ENCODE measurements at places on chromosomes 13 and 19.

GRCh38 chr13:41312176-41312500 is 1.1 kb downstream of the NAA16 start:
- peak; percentile 64 for DNase-seq

GRCh38 chr13:49791711-49792549 is 552 bp downstream of the KPNA3 start:
- DNase-seq = peak; percentile 57

DNA sequence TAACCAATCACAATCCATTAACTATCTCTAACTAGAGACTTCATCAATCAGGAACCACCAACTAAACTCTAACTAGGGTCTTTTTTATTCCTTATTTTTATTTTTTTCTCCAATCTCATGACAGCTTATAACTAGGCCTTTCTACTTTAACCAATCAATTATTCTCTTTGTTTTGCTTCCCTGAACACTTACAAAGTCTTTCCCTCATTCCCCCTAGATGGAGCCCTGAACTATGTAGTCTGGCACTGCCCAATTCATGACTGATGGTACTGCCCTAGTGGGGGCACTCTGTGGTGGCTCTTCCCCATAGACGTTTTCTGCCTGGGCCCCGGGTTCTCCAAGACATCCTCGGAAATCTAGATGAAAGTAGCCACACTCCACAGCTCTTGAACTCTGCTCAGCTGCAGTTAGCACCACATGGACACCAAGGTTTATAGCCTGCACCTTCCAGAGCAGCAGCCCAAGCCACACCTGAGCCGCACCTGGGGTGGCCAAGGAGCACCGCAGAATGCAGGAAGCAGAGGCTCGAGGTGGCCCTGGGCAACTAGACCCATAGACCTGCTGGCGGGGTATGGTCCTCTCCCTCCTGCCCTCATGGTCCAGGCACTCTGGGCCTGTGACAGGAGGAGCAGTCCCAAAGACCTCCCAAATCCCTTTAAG is 6.6 kb downstream of the ATP7B start:
- no peak for DNase-seq

GRCh38 chr19:45508417-45508860 is 1.2 kb downstream of the VASP start:
- DNase-seq = peak; percentile 65

DNA sequence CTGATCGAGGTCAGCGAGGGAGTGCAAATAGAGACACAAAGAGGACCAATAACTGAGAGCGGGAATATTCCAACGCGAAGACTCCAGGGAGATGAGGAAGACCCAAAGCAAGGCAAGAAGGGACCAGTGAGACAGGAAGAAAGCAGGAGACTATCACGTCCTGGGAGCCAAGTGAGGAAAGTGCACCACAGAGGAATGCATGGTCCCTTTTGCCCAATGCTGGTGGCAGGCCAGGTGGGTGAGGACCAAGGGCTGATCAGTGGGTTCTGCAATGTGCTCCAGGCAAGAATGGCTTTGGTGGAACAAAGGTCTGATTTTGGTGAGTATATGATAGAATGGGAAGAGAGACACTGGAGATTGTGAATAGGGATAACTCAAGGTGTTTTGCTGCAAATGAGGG is 25.4 kb downstream of the CHST8 start:
- DNase-seq = no peak

- no peak for DNase-seq
Observed at GRCh38 chr19:6352381-6353165, 8.8 kb upstream of the CLPP start.

GRCh38 chr19:54455786-54456422 is 6.9 kb downstream of the LENG8 start:
- no peak for DNase-seq

DNA sequence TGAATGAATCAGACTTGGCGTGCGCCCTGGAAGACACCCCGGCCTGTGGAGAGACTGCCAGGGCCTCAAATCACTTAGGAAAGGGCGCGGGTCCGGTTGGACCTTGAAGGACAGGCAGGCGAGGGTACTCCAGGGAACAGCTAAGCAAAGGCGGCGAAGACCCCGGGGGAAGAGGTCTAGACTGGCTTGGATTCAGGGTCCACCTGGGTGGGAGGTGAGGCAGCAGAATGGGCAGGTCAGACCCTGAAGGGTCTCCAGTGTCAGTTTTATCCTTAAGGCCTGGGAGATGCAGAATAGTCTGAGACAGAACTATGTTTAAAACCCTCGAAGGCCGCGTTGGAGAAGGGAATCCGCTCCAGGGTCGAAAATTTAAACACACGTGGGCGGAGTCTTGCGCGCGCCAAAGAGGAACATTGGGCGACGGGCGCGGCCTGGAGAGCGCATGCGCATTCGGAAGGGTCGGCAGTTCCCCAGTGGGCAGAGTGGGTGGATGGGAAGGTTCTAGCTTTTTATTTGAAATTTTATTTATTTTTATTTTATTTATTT is 567 bp upstream of the SMG9 start:
- peak; percentile 66 for DNase-seq

GRCh38 chr19:48152551-48152950 is 17.6 kb downstream of the LIG1 start:
- DNase-seq = peak; percentile 52

DNA sequence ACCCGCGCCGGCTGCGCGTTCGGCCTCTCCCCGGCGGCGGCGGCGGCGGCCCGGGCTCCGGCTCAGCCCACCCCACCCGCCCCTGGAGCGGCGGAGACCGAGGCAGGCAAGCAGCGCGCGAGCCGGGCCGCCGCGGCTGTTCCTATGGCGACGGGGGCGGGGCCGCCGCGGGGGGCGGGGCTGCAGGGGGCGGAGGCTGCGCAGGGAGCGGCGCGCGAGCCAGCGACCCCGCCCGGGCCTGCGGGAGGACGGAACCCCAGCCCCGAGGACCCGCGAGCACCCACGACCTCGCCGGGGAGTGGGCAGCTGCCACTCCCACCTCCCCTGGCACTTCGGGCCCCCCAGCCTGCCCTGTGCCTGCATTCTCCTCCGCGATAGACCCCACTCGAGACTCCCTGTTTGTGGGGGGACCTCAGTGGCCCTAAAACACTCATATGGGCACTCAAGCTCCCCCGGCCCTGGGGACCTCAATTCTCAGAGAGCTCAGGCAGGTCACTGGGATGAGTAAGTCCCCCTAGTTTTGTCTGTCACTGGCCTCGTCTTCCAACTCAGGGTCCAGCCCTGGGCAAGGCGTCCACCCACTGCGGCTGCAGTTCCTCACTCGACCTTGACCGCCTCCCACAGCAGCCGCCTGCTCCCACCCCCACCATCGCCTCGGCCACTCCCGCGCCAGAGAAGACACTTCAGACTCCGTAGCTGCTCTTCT is at the start of gene CTXN1:
CTXN1 (minus strand) TSS at position 115 of the 706 bp plus-strand sequence. CDS start 597 bp downstream, outside the sequence.
- peak; percentile 91 for DNase-seq

DNA sequence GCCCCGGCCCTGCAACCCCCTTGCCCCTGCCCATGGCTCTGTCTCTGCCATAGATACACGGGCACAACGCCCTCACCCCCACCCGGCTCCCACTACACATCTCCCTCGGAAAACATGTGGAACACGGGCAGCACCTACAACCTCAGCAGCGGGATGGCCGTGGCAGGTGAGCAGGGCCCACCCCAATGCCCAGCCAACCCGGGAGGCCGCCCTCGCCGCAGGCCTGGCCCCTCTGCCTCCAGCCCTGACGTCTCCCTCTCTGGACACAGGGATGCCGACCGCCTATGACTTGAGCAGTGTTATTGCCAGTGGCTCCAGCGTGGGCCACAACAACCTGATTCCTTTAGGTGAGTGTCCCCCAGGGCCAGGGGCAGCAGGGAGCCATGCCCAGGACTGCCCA is 7.7 kb downstream of the YIPF2 start:
- DNase-seq = no peak

GRCh38 chr19:38644719-38645118 is 2.7 kb upstream of the ACTN4 start:
- no peak for DNase-seq

DNA sequence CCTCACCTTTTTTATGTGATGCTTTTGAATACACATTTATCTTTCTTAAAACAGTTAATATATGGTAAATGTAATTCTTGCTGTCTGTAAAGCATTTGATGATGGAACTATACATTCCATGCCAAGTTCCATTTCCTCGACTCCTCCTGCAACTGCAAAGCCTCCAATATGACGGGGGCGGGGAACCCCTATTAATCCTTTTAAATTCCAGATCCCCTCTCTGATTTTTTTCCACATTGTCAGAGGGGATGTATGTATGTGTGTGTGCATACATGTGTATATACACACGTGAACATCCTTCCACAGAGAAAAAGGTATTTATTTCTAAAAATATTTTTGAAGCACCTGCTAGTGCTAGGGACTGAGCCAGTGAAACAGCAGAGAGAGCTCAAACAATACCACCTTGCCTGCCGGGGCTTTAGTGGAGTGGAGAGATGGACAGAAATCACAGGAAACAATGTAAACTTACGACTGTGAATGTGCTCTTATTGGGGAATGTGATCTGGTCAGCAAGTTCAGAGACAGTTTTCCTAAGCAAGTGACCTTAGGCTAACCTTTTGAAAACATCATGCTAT is 25.3 kb upstream of the MAB21L1 start:
- DNase-seq = no peak

GRCh38 chr13:23799945-23800344 is 89.3 kb downstream of the MIPEP start:
- DNase-seq = no peak

- DNase-seq = no peak
Observed at GRCh38 chr13:26946684-26947343, 186.2 kb upstream of the GPR12 start.

- peak; percentile 8 for DNase-seq
Observed at GRCh38 chr19:1084024-1084868, 10.9 kb downstream of the POLR2E start.

DNA sequence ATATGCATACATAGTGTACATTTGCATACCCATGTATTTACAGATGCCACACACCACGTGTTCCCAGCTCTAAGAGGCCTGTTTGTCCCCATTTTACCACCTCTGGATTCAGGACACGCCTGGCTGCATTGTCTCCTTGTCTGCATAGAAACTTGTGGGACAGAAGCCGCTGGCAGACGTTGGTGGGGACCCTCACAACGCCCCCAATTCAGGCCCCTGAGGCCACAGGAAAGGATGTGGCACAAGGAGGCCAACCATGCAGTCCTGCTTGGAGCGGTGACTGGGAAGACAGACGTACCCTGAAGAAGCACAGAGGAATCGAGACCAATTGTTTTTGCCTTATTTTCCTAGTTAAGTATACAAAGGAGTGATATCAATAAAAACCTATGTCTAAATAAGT is 96.1 kb downstream of the ANKRD10 start:
- no peak for DNase-seq

GRCh38 chr13:27425158-27425917 is 919 bp downstream of the GTF3A start:
- no peak for DNase-seq

DNA sequence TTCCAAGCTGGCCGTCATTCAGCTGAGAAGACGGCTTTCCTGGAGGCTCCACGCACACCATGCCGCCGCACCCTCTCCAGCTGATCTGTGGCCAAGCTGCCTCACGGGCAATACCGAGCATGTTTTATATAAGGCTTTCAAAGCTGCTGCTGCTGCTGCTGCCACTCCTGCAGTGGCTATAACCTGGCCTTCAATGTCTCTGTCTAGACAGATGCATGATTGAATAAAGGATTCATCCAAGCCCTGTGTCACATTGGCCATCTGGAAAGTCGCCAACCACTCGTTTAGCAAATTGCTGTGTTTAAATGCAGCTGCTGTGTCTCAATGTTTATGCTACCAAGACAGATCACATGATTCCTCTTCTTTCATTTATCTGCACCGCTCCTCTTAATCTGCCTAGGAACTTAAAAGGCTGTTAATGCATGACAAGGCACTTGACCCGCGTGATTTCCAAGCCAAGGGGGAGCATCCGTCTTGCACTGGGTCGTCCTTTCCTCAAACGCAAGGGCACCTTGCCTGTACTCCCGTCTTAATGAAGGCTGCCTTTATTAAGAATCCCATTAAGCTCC is 114.3 kb downstream of the TEX26 start:
- peak; percentile 90 for DNase-seq

DNA sequence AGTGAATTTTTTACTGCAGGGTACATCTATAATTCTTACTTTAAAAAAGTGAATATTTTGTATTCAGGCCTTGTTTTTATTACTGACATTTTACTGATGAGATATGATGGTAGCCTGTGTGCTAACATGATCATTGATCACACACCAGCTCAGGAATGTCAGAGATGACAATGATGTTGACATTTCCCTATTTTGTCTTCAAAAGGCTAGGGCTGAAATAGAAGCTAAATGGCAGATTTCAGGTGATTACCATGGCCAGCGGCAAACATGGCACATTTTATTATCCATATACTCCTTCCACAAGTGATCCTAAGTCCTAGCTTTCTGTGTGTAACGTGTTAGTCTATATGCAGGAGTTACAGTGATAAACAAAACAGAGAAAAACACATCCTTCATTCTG is 544.3 kb upstream of the MIR17HG start:
- DNase-seq = no peak
